ENCODE measurements at places on chromosomes 4 and X.

GRCh38 chr4:117084866-117085701, at the start of gene TRAM1L1:
Gene TRAM1L1, minus strand, starts transcription at chr4:117085576. Its CDS starts 183 bp downstream, at chr4:117085393.
- DNase-seq, result no peak

DNA sequence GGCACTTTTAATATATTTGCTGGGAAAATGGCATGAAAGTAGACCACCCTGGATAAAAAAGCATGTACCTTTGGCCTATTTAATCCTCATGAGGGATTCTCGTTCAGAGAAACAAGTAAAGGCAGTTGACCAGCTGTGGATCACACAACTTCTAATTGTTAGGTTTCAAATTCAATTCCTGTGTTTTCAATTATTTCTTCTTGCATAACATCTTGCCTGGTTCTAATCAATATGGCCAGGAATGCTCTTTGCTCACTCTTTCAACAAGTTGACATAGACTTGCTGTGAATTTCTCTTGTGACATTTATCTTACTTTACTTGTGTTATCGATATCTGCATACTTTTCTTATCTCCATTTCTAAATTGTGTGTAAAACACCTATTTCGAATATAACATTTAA, 211.8 kb downstream of the SLC7A11 start:
- no peak for DNase-seq

DNA sequence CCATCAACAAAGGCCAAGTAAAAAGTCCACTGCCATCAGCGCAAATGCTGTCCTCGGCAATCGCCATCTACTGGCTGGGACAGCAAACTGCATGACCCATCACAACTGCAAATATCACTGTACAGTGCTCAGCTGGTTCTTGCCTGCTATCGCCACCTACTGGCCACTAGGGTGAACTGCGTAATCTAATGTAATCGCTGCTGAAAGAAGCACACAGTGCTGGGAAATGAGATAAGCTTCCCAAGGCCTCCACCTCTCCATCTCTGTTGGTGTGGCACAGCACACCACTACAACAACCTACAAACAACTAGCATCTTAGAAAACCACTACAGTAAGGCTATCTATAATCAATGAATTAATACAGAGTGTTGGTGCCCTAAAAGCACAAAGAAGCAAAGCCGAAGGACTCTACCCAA, 298.3 kb downstream of the TEX13A start:
- peak; percentile 26 for DNase-seq

- DNase-seq, result no peak
These were observed 280.7 kb upstream of the KLHL4 start for GRCh38 chrX:87236830-87237440.

- DNase-seq, result no peak
These were observed 16.0 kb downstream of the UBA6 start for GRCh38 chr4:67684839-67685531.

DNA sequence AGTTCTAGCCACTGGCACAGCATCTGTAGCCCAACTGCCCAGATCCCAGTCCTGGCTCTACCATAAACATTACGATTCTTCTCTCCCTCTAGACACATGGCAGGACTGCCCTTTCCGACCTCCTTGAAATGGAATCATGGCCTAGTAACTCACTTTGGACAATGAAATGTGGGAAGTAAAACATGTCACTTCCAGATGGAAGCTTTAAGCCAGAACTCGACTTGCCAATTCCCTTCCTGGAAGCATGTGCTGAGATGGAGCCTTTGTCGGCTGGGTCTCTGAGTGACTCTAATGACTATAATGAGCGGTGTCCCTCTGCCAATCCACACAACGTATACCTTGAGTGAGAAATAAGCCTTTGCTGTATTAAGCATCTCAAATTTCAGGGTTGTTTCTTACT, 34.7 kb downstream of the SH3RF1 start:
- DNase-seq, result no peak

- no peak for DNase-seq
These were observed 26.3 kb downstream of the RTL5 start for GRCh38 chrX:72105436-72105835.

DNA sequence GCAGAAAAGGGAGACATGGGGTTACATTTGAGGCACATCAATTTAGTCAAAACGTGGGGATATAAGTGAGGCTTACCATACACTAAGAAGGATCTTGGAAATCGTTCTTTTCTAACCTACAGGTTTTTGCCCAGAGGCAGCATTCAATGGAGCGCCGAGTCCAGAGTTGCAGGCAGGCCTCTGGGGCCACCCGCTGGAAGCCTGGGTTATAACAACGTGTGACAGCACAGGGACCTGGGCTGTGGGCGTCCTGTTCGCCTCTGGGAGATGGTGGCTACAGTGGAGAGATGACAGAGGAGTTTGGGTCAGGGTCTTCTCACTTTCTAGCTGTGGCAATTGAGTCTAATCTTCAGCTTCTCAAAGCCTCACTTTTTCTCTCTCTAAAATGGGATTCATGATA, 53.9 kb downstream of the ENPP6 start:
- no peak for DNase-seq

- no peak for DNase-seq
These were observed 131.4 kb downstream of the CHIC2 start for GRCh38 chr4:53932796-53933610.

DNA sequence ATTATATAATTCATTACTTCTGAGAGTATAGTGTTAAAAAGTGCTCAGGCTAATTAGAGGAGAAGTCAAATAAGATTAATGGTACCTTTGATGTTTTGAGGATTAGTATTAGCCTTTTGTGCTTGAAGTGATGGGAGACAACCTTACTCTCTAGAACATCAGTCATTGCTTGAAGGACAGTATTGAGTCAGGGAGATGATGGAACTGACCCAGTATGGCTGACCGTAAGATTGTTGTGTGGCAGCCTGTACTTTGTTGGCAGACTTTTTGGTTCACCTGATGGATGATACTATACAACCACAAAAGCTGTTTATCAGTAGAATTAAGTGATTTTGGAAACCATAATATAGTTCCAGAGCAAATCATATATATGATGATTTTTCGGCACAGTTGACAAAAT, 9.9 kb downstream of the OGT start:
- DNase-seq, result no peak

Data from omental fat pad (tissue), 4 donors.